ENCODE measurements at places on chromosomes 1 and 21. TPM values are rescaled to one million over a fixed set of nuclear protein-coding genes. Genes with fewer than 3 reads are reported as not detected.

Gene ACKR1
- 8.5 TPM for total RNA-seq

Gene CD160
- total RNA-seq, result not detected

Gene OR2T29
- total RNA-seq, result not detected

Gene ELF3
- total RNA-seq, result 14.0 TPM

Gene PGBD2
- total RNA-seq, result 5.3 TPM

Gene FABP3
- 36.1 TPM for total RNA-seq

Gene C8A
- total RNA-seq, result not detected

Gene S100A3
- total RNA-seq, result 36.0 TPM

Gene ERICH3
- total RNA-seq, result 0.10 TPM

GRCh38 chr1:119004129-119004527, 16.0 kb upstream of the TBX15 start:
- no peak for DNase-seq

- DNase-seq, result no peak
Measured at GRCh38 chr1:6498576-6499111, 7.2 kb upstream of the PLEKHG5 start.

- peak; percentile 12 for DNase-seq
Measured at GRCh38 chr1:166947398-166948043, 27.8 kb downstream of the ILDR2 start.

DNA sequence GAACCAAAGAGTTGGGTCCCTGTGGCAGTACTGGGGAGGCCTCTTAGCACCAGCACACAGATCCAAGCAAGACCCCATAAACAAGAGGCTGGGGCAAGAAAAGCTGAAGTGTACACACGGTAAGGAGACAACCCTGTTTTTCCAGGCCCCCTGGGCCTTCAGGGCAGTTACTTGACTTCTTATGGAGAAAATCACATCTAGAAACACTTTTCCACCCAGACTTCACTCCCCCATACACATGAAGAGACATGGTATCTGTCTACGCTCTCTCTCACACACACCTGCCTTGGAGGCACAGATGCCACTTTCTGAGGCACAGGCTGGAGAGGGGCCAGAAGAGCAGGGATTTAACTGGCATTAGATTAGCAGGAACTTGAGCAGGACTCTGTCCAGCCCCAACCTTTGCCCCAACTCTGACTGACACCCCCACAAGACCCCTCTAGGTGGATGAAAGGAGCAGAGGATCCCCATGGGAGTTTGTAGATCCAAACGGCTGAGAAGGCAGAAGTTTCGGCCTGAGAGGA, 2.2 kb downstream of the CERS2 start:
- DNase-seq, result no peak

DNA sequence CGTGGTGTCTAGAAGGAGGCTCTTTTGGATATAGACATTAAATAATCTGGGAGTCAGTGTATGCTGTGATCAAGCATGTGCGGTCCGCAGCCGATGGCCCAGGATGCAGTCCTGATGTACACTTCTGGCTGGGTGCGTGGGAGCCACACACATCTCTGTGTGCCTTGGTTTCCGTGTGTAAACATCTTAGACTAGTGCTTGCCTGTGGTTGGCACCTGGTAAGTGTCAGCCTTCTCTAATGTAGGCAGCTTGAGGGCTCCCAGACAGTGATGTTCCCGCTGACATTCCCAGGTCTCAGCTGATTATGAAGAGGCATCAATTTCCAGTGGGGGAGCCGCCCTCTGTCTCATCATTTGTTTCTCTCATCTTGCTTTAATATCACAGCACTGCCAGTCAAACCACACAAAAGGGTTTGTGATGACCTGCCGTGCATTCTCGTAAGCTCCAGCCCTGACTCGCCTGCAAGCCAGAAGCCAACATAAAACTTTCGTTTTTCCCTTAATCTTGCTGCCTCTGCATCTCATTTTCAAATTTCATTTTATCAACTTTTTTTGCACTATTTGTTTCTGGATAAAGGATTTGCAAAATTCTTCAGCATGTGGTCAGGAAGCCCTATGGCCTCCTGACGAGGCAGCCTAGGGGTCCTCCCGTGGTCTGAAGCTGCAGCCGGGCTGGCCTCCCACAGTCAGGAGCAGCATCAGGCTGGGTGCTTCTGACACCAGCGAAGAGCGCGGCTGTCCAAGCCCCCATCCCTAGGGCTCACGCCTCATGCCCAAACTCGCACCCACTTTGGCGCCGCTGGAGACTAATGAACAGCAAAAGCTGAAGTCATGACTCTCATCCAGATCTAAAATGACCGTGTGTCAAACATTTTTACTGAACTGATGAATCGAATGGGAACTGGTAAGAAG, 28.1 kb downstream of the PDE9A start:
- no peak for DNase-seq

DNA sequence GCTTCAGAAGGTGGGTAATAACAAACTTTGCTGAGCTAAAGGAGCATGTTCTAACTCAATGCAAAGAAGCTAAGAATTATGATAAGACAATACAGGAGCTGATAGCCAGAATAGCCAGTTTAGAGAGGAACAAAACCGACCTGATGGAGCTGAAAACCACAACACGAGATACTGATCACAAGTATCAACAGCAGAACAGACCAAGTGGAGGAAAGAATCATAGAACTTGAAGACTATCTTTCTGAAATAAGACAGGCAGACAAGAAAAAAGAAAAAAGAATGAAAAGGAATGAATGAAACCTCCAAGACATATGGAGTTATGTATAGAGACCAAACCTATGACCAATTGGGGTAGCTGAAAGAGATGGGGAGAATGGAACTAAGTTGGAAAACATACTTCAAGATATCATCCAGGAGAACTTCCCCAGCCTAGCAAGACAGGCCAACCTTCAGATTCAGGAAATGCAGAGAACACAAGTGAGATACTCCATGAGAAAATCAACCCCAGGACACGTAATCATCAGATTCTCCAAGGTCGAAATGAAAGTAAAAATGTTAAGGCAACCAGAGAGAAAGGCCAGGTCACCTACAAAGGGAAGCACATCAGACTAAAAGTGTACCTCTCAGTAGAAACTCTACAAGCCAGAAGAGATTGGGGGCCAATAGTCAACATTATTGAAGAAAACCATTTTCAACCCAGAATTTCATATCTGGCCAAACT, 20.5 kb downstream of the CD84 start:
- no peak for DNase-seq

DNA sequence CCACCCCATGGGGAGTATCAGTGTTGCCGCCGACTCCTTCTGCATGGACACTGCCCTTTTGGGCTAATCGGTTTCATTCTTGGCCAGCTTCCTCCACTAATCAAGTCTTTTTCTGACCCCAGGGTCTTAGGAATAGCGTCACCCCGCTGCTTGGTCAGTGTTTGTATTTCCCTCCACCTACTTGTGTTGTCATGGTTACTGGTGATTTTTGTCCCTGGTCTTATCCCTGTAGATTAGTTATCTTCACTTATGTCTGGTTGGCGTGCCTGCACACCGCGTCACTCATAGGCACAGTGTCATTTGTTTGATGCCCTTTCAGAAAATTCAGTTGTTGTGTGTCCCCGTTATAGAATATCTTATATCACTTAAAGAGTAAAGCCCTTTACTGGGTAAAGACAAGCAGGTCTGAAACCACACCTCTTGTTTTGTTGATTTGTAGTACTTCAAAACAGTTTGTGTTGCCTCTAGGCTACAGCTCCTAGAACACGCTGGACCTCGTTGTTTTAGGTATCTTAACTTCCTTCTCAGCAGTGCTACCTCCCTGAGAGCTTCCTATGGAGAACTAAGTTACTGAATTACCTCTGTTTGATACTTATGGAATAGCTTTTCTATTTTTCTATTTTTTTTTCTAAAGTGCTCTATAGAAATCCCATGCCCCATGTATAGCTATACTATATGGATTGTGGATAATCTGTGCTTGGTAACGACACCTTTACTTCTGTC, 868 bp downstream of the PPP1R12B start:
- peak; percentile 71 for DNase-seq

- no peak for DNase-seq
Measured at GRCh38 chr1:89971600-89971999, 23.3 kb upstream of the ZNF326 start.

DNA sequence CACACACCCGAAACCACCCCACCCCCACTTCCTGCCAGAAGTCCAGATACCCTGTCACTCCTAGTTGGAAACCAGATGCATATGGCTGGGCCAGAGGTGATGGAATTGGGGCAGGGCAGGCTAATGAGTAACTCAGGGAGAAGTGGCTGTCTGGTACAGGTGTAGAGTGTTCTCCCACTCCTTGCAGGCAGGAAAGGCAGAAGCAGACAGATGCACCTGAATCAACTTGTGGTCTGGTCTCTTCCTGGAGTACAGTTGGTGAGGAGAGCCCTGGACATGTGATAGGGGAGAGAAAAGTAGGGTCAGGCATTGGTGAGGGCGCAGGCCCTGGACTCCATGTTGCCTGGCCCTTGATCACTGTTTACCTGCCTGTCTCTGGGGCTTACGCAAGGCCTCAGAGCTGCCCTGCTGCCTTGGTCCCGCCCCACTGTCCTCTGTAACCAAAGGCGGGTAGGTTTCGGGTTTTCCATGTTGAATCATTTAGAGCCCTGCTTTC, 2.5 kb downstream of the CGN start:
- DNase-seq, result no peak

GRCh38 chr1:161439280-161440232, 65.7 kb upstream of the FCGR2A start:
- no peak for DNase-seq
